ENCODE measurements at places on chromosomes 4 and X.
A peak's percentile ranks its signal among the peaks of the same experiment; 100 is the strongest.

- DNase-seq, result no peak
These were observed 4.4 kb downstream of the GSPT2 start for GRCh38 chrX:51747671-51748070.

GRCh38 chrX:43822014-43822413 lies 60.2 kb downstream of the MAOB start:
- DNase-seq, result no peak

- DNase-seq, result no peak
These were observed 72.5 kb downstream of the CNGA2 start for GRCh38 chrX:151806967-151807540.

DNA sequence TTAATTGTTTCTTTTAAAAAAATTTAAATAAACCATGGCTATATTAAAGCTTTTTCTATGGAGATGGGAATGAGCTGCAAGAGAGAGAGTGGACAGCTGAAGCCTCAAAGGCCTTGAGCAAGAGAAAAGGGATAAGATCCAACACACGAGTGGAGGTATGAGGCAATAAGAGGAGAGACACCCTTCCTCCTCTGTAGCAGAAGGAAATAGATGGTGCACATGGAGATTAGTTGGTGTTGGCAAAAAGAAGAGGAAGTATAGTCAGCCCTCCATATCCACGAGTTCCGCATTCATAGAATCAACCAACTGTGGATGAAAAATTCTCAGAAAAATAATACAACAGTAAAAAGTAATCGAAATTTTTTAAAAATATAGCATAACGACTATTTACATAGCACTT lies 3.2 kb downstream of the CXorf38 start:
- DNase-seq, result no peak

DNA sequence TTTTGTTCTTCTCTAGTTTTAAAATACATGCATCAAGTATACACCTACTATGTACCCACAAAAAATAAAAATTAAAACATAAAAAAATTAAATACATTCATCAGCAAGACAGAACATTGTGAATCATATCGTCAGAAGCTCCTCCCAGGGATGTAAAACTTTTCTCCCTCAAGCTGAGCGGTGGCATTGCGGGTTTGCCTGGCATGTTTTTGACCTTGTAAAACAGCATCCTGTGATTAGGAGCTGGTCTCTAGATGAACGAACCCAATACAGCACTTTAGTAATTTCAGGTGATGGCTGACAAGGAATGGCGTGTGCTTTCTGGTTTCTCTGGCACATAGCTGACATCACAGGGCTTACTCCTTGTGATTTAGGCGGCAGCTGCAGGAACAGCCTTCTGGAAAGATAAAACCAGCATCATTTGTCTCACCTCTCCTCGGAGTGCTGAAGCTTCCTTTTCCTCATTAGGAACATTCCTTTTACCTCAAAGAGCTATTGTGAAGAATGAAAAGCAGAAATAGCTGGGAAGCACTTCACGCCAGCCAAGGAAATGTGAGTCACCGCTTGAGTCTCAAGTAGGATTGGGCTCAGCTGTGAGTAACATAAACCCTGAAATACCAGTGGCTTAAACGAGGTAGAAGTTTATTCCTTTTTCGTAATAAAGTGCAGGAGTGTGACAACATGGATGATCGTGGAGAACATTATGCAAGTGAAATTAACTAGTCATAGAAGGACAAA lies 44.3 kb downstream of the NYX start:
- no peak for DNase-seq

DNA sequence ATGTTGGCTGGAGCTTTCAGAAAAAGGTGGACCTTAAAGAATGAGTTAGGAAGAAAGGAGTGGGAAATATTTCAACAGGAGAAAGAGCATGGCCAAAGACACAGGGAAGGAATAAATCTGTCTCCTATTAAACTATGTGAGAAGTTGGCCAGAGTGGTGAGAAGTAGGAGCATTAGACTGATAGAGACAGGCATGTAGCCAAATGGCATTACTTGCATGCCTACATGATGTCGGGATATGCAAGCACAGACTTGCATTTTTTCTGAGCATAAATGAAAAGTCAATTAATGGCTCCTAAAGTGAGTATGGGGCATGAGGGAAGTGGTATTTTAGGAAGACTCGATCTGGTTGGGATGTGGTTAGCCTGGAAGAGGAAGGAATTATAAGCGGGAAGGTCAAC lies 279.6 kb upstream of the PITX2 start:
- DNase-seq, result no peak

DNA sequence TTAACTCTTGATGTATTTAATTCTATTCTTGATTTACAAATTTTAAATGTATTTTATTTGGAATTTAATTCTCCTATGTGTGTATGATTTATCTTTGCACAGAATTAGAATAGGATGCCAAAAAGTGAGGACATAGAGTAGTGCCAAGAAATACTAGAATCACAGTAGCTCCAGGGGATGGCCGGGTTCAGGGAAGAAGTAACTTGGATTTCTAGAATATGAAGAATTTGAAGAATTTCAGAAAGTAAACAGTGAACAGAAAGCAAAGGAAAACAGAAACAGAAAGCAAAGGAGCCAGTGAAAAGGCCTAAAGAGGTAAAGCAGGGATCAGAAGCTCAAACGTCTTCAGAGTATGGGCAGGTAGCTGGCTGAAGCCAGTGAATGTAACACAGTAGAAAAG lies 1187.6 kb downstream of the RPA4 start:
- no peak for DNase-seq

- DNase-seq, result no peak
These were observed 13.9 kb downstream of the ACOT9 start for GRCh38 chrX:23729214-23729613.

DNA sequence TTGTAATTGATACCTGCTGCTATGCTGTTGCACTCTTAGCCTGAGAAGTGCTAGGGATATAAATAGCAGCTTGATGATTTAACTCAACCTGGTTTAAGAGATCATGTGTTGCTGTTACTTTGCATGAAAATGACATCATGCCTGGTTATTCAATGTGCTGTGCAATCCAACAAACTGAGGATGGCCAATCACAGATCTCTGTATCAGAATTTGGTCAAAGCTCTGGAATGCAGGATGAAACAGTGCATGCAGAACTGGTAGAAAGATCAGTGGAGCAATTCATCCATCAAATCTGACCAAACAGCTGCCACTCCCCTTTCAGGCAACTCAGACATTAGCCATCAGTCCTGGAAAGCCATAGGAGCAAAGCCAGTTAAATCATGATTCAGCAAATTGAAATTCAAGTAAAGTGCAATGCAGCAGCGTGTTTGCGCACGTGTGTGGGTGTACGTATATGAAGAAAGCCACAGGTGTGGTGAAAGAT lies 160.3 kb upstream of the RASGEF1B start:
- DNase-seq, result no peak

- no peak for DNase-seq
These were observed 712.4 kb upstream of the LCORL start for GRCh38 chr4:18733961-18734360.

DNA sequence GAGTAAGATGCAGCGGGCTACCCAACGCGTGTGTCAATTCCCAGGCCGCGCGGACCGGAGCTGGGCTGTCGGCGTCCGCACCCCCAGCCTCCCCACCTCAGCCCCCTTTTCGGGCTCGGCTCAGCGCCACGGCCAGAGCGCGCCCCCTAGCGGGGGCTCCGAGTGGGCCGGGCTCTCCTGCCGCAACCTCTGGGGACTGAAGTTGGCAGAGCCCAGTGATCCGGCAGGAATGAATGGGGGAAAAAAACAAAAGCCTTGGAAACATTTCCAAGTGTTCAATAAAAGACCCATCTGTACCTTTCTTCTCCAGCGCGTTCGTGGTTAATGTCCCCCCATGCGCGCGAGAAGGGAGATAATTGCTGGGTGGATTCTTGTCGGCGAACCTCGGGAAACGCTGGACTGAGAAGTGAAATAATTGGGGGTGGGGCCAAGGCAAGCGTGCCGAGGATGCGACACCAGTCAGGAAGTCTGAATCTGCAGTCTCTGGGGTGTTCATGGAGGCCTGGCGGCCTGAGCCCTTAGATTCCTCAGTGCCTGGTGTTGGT lies 5.2 kb upstream of the ARX start:
- DNase-seq, result peak; percentile 3

DNA sequence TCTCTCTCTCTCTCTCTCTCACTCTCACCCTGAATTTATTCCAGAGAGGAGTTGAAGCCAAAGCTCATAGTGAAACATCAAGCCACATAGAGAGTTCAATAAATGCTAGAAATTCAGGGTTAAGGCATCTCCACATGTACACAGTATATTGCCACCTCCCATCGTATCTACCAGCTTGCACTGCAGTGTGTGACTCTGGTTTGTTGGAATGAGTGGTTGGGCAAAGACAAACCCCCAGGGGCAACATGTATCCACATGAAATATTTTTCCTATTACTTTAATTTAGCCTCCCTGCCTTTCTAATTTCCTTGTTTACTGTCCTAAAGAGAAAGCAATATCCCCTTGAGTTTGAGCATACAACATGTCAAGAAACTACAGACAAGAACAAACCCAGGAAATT lies 247.3 kb downstream of the SPATA18 start:
- DNase-seq, result no peak

- no peak for DNase-seq
These were observed 141.3 kb downstream of the CBR4 start for GRCh38 chr4:168868802-168869201.

DNA sequence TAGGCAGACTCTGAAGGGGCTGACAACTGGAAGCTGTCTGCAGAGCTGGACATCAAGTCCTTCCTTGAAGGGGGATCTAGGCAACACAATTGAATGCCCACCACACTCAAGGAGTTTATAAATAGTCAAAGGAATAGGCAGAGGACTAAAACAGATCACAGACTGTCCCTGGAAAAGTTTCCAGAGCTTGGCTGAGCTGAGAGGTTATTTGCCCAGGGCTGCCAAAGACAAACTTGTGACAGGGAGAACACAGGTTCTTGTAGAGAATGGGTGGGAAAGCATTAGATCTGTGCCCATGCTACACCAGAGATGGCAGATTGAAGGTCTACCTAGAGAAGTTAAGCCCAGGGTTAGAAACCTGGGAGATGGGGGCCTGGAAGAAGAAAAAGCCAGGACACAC lies 344.6 kb downstream of the MID1IP1 start:
- DNase-seq, result no peak

GRCh38 chrX:133588827-133589226 lies 173.5 kb upstream of the GPC4 start:
- no peak for DNase-seq

GRCh38 chr4:124037236-124037635 lies 640.6 kb downstream of the SPRY1 start:
- no peak for DNase-seq

GRCh38 chr4:129336457-129337227 lies 240.7 kb downstream of the C4orf33 start:
- no peak for DNase-seq

DNA sequence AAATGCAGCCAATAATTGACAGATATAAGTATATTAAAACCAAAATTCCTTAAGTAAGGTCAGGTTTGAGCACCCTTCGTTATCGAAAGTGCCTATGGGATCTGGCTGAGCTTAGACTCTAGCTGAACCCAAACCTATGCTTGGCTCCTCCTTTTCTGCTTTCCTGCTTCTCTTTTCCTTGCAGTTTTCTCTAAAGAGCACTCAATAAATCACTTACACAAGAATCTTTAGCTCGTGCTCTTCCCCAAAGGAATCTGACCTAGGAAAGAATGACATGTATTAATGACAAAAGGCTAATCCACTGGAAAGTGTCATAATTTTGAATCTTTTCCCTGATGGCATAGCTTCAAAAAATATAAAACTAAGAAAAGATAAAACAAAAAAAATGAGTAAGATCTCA lies 282.7 kb downstream of the DKK2 start:
- no peak for DNase-seq

DNA sequence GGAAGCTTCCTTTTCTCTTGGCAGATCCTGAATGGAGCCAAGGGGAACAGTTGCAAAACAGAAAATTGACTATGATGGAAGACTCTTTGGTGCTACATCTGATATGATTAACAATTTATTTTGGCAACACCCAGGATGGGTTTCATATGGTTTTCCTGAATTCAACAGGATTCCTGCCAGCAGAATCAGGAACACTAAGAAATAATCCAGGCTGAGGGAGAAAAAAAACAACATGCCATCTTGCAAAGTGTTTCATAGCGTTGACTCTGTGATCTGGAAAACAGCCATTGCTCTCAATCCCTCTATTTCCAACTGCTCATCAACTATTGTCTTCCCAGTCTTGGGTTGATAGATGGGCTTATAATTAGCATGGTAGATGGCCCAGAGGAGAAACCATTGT lies 303.8 kb upstream of the KLF3 start:
- DNase-seq, result no peak

GRCh38 chr4:56466910-56467283 lies 520 bp upstream of the SRP72 start:
- DNase-seq, result no peak

DNA sequence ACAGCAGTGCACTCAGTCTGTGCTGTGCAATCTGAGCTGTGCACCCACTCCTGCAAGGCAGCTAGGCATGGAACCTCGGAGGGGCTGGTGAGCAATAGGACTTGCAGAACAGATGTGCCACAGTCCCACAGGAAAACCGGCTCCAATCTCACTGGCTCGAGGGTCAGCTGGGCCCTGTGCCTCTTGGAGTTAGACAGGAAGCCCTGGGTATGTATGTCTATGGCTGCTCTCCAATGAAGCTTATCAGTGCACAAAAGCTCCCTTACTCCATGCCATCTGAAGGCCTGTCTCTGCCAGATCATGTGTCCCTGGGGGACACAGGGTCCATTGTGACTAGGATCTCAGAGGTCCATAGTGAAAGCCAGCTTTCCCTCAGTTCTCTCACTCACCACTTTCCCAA lies 335.8 kb downstream of the SH3BGRL start:
- DNase-seq, result no peak

All from stimulated activated CD4-positive, alpha-beta T cell treated with anti-CD3 and anti-CD28 coated beads, Interleukin-2, amount 100 ng/mL, for 4 hours (primary cell).